ENCODE measurements at places on chromosomes 12 and 14.

GRCh38 chr12:93198086-93198485 lies 179.6 kb upstream of the NUDT4 start:
- DNase-seq, result no peak

- DNase-seq, result no peak
These were observed 519 bp upstream of the AP1G2 start for GRCh38 chr14:23568021-23568599.

DNA sequence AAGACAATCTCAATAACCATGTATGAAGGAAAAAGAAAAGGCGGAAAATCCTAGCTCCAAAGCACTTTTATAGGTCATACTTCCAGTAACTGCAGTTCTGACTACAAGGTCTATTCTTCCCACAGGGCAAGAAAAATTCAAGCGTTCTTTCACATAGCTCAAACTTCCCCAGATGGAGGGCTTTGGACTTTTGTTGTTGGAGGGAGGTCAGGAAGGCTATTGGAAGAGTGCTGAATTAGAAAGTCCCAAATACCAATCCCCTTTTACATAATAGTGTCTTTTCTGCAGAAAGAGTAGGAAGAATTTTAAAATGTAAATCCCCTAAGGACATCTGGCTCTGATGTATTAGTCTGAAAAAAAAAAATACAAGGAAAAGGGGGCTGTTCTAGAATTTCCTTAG lies 309.4 kb downstream of the MDGA2 start:
- DNase-seq, result no peak

GRCh38 chr14:101733211-101733610 lies 28.3 kb upstream of the PPP2R5C start:
- no peak for DNase-seq

- DNase-seq, result no peak
These were observed 56.9 kb downstream of the IGF1 start for GRCh38 chr12:102423462-102423861.

- DNase-seq, result no peak
These were observed 36.7 kb downstream of the CCDC92 start for GRCh38 chr12:123935956-123936355.

- no peak for DNase-seq
These were observed 20.1 kb downstream of the PACS2 start for GRCh38 chr14:105334383-105335230.
